ENCODE measurements at places on chromosomes 4 and X.

- no peak for DNase-seq
Measured at GRCh38 chr4:123072060-123072459, 149.7 kb upstream of the NUDT6 start.

- DNase-seq: no peak
Measured at GRCh38 chr4:54100595-54101189, 729 bp downstream of the GSX2 start.

DNA sequence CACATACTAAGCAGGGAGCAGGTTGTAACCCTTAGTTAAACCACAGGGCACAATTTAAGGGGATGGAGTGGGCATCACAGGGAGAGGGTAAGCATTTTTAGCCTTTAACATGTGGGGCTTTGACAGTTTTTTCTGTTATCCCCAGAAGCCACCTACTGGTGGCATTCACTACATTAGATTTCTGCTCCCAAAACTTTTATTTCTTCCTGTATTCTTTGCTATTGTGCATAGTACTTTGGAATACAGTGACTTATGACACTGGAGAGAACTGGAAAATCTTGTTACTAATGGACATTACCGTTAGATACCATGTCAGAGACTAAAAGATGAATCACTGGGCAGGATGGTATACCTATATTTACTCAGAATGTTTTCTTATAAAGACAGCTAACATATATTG, 7.3 kb downstream of the TRIM75 start:
- no peak for DNase-seq

DNA sequence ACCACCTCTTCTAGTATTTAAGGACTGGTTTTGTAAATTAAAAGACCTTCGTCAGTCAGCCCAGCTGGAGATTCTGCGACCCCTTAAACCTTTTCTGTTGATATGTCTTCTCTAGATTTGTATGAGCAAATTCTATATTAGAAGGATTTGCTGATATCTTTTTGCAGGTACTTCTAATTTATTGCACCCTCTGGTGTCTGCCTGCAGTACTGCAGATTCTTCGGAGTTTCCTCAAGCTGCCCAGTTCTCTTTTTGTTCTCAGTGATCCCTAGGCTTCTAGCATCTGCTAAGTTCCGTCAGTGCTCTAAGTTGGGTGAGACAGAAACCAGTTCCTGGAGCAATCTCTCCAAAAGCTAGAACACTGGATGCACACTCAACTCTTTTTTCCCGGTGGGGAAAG, 545.2 kb downstream of the C4orf33 start:
- peak; percentile 40 for DNase-seq

DNA sequence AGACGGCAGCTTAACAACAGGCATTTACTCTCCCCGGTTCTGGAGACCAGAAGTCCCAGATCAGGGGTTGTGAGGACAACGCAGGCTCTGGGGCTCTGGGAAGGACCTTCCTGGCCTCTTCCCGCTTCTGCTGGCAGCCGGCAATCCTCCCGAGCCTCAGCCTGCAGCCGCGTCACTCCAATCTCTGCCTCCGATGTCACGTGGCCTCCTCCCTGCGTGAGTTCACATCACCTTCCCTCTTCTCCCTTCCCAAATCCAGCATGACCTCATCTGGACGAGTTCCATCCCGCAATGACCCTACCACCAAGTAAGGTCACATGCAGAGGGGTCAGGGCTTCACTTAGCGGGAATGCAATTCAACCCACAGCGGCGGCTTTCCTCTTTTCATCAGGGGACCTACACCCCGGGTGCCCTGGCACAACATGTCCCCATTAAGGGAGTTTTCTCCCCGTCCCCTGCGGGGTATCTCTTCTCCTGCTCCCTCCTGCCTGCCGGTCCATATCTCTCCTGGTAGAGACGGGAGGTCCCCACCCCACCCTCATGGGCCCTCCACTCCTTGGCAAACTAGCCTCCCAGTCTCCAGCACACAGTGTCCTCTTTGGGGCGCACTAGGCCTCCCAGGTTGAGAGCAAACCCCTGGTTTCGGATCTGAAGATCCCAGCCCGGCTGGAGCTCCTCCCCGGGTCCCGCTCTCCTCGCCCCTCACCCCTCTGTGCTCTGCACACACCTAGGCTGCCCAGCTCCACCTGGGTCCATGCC, 25.5 kb downstream of the ABLIM2 start:
- DNase-seq: no peak

DNA sequence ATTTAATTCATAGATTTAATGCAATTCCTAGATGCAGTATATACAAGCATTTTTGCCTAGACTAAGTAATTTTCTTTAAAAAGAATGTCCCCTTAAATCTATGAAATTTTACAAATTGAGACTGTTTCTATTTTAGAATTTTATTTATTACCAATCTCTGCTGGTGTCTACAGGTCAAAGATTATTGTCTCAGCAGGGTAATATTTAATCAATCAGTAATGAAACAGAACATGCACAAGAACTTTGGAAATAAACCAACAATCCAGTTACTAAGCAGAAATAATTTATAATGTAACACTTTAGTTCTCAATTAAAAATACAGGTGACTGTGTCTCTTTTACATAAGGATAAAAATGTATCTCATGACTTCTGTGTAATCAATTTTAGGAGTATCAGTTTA, 266.2 kb downstream of the PPP3CA start:
- no peak for DNase-seq

GRCh38 chr4:185863946-185864345, 52.0 kb upstream of the SORBS2 start:
- DNase-seq: no peak

DNA sequence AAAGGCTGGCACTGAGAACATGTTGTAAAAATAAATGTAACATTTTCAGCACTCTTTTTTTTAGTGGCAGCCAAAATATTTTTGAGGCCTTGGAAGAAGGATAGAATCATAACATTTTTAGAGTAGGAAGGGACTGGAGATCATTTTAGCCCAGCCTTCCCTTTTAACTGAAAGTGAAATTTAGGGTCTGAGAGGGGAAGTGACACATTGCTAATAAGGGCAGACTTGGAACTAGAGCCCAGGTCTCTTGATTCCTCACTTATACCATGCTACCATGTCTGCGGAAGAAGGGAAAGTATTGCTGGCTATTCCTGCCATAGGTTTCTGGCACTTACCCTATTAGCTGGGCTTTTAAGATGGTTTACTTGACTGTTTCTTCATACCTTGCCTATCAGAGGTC, 4.8 kb downstream of the WDR44 start:
- DNase-seq: no peak

DNA sequence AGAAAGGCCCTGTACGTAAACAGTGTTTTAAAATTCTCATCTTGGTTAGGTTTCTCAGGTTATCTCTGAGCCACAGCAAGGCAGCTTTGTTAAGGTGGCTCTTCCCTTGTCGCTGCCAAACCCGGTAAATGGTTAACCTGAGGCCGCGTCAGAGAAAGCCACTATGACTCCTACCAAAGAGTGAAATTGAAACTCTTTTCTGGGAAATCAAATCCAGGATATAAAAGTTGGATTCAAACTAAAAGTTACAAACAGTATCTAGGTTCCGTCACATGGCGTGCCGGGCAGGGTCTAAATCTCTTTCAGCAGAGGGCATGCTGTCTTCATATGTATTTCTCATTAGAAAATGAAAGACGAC, 433 bp downstream of the MMAA start:
- peak; percentile 47 for DNase-seq

GRCh38 chr4:2135083-2135482, 76.0 kb downstream of the NAT8L start:
- DNase-seq: peak; percentile 53

- DNase-seq: no peak
Measured at GRCh38 chr4:104575278-104575677, 80.6 kb upstream of the CXXC4 start.

GRCh38 chr4:4990329-4990728, 28.9 kb downstream of the CYTL1 start:
- DNase-seq: no peak

DNA sequence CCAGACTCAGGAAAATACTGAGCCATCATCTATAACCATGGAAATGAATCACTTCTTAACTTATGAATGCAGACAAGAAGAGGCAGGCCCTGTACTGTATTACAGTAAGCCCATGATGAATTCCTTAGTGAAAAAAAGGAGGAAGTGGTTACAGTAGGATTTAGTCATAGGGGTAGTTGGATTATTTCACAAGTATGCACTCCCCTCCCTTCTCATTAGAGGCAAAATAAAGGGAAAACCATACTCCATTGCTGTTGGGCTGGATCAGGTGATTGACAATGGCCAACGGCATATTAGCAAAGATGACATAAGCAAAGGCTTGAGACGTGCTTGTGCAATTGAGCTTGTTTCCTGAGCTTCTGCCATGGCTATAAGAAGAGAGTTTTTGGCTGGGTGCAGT, 181.1 kb upstream of the PRPS2 start:
- peak; percentile 79 for DNase-seq

GRCh38 chr4:183434666-183435190, 9.7 kb upstream of the CDKN2AIP start:
- DNase-seq: peak; percentile 28

GRCh38 chr4:83241132-83241531, 43.5 kb downstream of the COQ2 start:
- no peak for DNase-seq

DNA sequence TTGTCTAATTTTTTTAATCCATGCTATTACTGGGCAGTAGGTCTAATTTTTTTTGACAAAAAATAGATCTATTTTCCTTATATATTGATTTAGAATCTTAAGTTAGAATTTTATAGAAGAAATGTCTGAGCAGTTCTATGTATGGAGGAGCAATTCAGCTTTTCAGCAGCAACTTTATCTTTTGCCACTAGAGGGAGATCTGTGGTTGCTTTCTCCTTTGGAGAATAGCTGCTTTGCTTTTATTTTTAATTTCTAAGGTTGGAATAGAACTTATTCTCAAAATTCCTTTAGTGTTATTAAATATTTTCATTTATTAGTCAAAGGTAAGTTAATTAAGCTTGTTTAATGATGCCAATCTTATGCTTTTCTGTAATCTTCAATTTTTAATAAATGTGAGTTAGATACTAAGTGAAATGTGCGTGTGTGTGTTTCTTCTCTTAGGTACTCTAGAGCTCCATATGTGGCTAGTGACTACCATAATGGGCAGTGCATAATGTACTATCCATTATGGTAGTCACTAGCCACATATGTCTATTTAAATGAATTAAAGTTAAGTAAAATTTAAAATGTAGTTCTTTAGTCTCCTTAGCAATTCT, 29.3 kb downstream of the FAM199X start:
- peak; percentile 19 for DNase-seq

DNA sequence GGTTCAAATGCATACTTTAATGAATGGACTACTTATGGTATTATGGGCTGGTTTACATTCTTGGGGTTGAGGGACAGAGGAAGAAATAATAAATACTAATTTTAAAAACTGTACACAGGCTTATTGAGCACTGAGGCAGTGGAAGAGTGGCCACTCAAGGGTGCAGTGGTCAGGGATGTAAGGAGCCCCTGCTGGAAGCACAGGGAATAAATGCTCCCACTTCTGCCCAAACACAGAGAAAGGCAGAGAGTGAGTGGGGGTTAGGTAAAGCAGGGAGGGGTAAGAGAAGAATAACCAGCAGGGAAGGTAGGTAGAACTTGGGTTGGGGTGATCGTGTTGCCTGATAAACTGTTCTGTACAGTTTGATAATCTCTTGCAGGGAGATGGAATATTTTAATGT, 60.0 kb downstream of the GAB1 start:
- DNase-seq: no peak

GRCh38 chr4:1115528-1116293, 2.3 kb upstream of the RNF212 start:
- DNase-seq: no peak

GRCh38 chrX:74325130-74326059, 21.4 kb downstream of the ZCCHC13 start:
- no peak for DNase-seq

- DNase-seq: no peak
Measured at GRCh38 chr4:89491761-89492160, 184.2 kb upstream of the GPRIN3 start.

- DNase-seq: no peak
Measured at GRCh38 chrX:155966876-155967275, 30.6 kb upstream of the IL9R start.

DNA sequence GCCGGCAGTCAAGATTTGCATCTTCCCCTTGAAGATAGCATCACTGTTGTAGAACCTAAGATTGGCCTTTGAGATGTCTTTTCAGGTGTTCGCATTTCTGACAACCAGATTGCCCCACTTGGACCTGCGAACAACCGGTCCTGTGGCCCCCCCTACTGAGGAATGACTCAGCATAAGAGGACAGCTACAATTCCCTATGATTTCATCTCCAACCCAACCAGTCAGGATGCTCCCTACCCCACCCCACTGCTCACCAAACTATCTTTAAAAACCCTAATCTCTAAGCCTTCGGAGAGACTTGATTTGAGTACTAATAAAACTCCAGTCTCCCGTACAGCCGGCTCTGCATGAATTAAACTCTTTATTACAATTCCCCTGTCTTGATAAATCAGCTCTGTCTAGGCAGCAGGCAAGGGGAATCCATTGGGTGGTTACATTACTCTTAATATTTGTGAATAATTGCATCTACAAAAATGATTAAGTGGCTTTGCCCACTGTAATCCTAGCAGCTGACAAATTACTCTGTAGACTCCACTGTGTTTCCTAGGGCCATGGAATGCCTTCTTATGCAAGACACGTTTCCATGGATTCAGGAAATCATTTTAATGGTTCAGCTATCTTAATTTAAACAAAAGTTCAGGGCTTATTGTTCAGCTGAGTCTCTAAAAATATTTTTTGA, 95.4 kb downstream of the GPR143 start:
- peak; percentile 29 for DNase-seq

- DNase-seq: no peak
Measured at GRCh38 chr4:38939165-38939564, 71.6 kb downstream of the FAM114A1 start.

- peak; percentile 97 for DNase-seq
Measured at GRCh38 chr4:176988226-176988625, 195.5 kb upstream of the VEGFC start.

DNA sequence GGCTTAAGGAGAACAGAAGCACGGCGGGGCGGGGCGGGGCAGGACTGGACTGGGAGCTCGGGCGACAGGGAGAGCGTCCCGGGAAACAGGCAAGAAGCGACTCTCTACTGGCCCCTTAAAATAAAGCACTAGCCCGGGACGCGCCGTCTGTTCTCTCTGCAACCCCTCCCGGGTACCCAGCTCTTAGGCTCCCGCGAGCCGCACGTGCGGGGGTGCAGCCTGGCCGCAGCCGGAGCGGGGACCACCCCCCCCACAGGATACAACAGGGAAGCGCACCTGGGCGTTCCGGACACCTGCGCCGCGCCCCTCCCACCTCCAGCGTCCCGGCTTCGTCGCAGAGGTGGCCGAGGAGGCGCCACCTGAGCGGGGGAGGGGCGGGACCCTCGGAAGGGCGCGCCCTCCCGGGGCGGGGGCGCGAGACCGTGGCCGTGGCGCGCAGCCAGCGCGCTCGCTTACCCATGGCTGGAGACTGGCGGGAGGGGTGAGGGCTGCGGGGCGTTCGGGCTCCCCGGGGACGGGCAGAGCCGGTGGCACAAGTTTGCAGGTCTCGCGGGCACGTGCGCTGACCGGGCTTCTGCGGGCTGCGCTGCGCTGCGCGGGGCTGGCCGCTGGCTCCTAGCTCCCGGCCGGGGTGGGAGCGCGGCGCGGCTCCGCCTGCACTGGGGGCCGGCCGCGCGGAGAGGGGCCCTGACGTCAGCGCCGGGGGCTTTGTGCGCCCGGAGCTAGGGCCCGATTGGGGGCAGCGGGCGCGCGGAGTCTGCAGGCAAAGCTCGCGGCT, 91.5 kb downstream of the GEMIN8 start:
- peak; percentile 13 for DNase-seq

All from fibroblast of skin of back (primary cell).